ENCODE measurements at places on chromosomes 11 and 22.

GRCh38 chr22:47213571-47214230 is 451.3 kb downstream of the TBC1D22A start:
- peak; percentile 12 for DNase-seq

DNA sequence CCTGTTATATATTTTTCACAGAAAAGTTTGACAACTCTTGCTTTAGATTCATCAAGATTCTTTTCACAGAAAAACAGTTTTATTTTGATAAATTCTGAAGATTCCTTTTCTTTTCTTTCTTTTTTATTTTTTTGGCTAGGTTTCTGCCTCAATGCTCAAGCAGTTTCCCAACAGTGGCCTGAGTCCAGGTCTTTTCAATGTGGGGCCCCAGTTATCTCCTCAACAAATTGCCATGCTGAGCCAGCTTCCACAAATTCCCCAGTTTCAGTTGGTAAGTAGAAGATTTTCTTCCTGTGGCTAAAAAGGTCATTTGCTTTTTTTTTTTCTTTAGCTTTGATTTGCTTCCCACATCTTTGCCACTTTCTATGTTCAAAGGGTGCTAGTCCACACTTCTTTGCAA is 46.0 kb upstream of the ADSL start:
- no peak for DNase-seq

DNA sequence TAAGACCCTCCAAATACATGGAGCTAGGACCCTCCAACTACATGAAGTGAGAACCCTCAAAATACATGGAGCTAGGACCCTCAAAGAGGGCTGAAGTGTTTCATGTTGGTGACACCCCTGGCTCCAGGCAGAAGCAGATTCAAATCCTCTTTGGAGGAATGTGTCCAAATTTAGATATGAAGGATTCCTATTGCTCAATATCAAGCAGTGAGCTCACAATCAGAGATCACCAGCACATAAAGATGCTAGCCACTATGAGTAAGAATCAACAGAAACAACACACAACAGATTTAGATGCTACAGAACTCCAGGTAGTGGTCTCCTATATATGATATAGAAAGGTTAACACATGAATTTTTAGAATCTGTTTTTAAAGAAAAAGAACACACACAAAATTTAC is 11.2 kb upstream of the RAB3IL1 start:
- DNase-seq: no peak

- no peak for DNase-seq
These were observed 1.4 kb downstream of the MED15 start for GRCh38 chr22:20508815-20509271.

- no peak for DNase-seq
These were observed 3.1 kb downstream of the GAB2 start for GRCh38 chr11:78414321-78415051.

GRCh38 chr11:12890476-12890875 is 118.6 kb upstream of the RASSF10 start:
- DNase-seq: no peak

DNA sequence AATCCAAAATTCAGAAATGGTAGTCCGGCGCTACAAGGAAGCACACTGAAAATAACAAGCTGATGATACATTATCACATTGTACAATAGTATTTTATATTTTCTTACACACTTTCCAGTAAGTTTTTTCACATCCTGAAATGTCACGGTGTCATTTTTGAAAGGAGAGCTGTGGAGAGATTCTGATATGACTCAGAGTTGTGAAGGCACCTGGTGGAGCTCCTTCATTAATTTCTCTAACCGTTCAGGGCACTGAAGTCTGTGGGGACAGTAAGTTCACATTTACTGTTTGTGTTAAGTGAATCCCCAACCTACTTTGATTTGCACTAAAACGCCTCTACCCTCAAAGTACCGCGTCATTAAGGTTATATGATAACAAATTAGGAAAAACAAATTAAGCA is 13.3 kb downstream of the LDHAL6A start:
- DNase-seq: no peak

DNA sequence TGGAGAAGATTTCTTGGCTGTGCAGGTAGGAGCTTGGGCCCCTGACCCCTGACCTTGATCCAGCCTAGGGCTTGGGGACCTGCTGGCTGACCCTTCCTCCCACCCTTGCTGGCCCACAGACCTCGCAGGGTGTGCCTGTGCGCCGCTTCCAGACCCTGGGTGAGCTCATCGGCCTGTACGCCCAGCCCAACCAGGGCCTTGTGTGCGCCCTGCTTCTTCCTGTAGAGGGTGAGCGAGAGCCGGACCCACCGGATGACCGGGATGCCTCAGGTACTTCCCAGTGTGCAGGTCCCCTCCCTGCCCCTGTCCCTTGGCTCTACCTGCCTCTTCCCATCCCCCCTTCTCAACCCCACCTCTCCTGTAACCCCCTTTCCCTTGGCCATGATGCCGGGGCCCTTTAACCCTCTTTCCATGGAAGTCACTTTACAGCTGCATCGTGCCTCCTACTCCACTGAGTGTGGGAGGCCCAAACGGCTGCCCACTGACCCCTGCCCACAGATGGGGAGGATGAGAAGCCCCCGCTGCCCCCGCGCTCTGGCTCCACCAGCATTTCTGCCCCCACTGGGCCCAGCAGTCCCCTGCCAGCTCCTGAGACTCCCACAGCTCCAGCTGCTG is 3.8 kb downstream of the INPPL1 start:
- DNase-seq: no peak

DNA sequence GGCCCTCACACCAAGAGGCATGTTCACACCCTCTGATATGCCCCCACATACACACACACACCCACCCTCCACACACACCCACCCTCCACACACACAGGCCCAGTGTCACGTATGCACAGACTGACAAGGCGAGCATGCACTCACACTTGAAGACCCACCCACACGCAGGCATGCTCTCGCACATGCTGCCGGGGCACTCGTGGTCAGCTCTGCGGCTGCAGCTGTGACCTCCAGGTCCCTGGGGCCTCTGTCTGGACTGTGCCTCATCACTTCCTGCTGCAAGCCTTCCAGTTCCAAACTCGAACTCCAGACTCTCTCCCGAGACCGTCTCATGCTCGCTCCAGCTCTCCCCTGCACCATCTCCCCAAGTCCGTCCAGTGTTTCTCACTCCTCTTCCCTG is 9.5 kb downstream of the DCHS1 start:
- DNase-seq: no peak

DNA sequence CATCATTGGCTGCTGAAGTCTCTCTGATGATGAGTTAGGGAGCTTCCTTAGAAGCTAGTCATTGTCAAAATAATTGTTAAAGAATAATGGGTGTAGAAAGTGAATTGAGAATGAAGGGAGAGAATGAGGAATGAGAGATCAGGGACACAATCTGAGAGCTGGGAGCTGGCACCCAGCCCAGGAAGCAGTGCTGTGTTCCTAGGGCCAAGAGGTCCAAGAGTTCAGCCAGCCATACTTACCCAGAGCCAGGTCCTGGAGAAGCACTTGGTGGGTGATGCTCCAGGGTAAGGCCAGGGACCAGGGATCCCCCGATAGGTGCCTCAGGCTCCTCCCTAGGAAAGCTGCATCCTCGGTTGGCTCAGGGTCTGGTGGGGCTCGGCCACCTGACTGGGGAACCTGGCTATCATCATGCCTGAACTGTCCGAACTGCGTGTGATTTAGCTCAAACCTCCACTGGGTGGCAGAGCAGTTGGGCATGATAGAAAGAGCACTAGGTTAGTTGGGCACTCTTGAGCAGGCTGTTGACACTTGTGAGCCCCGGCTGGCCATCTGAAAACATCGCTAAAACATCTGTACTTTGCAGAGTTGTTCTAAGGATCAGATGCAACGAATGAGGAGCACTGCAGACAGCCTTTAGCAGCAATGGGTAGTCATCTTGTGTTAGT is 123.9 kb upstream of the NCAM1 start:
- no peak for DNase-seq

DNA sequence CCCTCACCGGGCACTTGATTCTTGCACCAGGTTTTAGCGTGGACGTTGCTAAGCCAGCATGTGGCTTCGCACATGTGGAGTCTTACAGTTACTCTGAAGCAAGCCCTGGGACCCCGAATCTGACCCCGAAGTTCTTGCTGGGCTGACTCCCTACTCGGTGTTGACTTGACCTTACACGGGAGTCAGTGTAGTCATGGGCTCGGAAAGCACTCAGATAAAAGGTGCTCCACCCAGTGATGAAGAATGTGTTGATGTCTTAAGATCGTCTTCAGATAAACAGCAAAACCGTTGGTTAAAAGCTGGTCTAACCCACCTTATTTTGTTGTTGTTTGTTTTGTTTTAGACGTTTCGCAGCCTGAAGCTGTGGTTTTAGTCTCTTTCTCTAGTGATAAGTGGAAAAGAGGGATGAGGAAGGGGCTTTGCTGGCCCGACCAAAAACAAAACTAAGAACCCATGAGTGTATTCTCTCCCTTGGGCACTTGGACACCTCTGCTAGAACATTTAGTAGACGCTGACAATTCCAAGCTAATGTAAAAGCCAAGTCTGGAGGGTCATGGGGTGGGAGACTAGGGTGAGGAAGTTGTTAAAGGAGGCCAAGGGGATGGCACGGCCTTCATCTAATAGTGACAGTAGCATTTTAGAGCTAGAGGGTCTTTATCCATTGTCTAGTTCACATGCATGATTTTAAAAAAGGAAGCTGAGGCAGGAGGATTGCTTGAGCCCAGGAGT is 69.9 kb downstream of the BCR start:
- no peak for DNase-seq

GRCh38 chr22:41998361-41999261 is at the start of gene WBP2NL:
TSS of gene WBP2NL (plus strand) at chr22:41998788. CDS start at chr22:41998819, 31 bp downstream.
- peak; percentile 83 for DNase-seq

GRCh38 chr11:104009744-104010143 is 26.7 kb upstream of the DDI1 start:
- no peak for DNase-seq

DNA sequence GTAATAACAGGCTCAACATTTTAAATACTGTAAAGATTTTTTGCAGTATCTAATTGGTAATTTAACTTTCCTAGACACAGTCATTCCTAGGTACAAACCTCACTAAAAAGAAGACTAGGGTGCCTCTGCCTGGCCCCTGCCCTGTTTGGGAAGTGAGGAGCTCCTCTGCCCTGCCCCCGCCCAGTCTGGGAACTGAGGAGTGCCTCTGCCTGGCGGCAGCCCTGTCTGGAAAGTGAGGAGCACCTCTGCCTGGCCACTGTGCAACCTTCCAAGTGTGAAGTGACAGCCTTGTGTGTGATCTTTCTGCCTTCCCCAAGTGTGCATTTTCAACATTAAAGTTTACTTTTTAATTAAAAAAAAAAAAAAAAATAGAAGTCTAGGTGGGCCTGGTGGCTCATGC is 4.2 kb downstream of the CHORDC1 start:
- no peak for DNase-seq

GRCh38 chr11:47998345-47998732 is 18.0 kb downstream of the PTPRJ start:
- no peak for DNase-seq

- DNase-seq: no peak
These were observed 105.4 kb upstream of the CSNK2A3 start for GRCh38 chr11:11458485-11458884.

GRCh38 chr22:17131686-17132085 is 10.5 kb upstream of the TMEM121B start:
- no peak for DNase-seq

DNA sequence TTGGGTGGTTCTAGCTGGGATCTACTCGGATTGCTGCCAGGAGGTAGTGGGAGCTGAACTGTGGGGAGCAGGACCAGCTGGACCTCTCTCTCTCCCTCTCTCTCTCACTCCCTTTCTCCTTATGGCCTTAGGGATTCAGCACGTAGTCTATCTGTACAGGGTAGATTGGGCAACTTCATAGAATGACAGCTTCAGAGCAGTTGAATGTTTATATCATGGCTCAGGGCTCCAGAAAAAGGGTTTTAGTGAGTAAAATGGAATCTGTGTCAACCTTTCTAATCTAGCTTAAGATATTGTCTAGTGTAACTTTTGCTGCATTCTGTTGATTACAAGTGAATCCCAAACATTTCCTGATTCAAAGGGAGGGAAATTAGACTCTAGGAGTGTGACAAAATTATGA is 127.7 kb upstream of the PDGFD start:
- DNase-seq: no peak

DNA sequence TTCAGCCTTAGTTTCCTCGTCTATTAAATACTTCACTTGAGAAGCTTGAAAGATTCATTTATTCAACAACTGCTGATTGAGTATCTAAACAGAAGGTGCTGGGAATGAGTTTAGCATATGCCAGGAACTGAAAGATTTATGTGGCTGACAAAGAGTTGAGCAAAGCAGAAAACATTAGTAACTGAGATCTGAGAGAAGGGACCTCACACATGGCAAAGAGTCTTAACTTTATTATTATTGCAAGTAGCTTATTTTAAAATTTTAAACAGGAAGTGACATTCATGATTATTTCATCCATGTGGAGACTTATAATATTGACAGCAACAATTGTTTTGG is 133.6 kb downstream of the CASP12 start:
- no peak for DNase-seq

DNA sequence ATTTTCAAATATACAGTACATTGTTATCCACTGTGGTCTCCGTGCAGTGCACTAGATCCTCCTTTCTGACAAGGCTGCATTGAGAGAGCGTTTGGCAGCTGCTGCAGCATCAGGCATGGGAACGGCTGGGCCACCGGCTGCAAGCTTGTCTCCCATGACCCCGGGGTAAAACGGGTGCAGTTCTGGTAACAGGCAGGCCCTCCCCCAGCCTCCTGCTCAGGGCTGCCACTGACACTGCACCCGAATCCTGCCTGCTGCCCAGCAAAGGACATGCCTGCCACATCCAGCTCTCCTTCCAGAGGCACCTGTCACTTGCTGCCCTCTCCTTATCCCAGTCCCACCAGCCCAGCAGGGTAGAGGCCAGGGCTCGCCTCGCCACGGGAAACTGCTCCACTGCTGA is 124.5 kb upstream of the TMEM45B start:
- DNase-seq: no peak

DNA sequence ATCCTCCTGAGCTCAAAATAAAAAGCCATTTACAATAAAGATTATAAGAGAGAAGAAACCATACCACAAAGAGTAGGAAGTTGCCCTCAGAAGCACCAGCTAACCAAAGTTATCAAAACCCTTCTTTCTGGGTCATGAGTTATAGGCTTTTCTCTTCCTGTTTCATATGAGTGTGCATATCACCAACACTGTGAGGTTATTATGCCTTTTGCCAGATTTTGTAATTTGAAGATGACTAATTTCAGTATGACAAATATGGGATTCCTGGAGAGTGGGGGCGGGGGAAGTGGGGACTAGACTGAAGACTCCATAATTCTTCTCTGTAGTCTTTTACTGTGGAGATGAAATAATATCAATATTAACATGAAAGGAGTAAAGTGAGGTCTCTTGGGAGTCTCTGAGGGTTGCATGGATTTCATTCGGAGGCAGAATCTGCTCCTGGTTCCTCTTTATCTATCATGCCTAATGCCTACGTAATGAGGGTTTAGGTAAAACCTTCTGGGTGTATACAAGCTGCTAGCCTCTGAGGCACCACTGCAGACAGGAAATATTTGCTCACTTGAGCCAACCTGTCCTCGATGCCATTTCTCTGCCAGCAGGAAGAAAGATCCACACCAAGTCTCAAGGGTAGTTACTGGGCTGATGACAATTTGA is 2.1 kb downstream of the LPXN start:
- peak; percentile 61 for DNase-seq

DNA sequence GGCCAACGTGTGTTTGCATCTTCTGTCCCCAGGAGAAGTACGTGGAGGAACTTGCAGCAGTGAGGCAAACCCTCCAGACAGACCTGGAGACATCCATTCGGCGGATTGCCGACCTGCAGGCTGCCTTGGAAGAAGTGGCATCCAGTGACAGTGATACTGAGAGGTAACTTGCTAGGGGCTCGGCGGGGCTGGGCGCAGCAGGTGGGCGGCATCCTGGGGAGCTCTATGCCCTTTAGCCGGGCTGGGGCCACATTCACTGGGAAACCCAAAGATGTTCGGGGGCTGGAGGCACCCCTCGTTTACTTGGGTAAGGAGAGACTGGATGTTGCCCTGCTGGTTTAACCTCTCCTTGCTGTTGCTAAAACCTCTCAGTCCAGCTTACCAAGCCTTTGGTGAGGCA is 176.9 kb upstream of the SEZ6L start:
- no peak for DNase-seq
